ENCODE measurements at places on chromosomes 11 and 22.

DNA sequence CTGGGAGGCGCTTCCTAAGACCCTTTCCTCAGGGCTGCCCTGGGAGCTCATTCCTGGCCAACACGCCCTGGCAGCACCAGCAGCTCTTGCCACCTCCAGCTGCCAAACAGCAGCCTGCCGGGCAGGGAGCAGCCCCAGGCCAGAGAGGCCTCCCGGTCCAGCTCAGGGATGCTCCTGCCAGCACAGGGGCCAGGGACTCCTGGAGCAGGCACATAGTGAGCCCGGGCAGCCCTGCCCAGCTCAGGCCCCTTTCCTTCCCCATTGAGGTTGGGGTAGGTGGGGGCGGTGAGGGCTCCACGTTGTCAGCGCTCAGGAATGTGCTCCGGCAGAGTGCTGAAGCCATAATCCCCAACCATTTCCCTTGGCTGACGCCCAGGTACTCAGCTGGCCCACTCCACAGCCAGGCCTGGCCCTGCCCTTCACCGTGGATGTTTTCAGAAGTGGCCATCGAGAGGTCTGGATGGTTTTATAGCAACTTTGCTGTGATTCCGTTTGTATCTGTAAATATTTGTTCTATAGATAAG lies 7.6 kb downstream of the SLC39A13 start:
- peak; percentile 75 for DNase-seq

GRCh38 chr22:27833803-27834202 lies 32.2 kb upstream of the MN1 start:
- no peak for DNase-seq

DNA sequence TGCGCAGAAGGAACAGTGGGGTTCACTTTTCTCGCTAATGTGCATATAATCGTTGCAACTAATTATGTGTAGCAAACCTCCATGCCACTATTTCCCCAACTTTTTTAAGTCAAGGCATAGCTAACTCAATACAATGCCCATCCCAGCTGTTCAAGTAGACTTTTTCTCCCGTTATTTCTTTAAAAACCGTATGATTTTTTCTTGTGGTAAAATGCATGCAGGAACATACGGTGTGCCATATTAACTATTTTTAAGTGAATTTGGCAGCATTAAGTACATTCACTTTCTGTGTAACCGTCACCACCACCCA lies 2.8 kb upstream of the DUSP8 start:
- no peak for DNase-seq

DNA sequence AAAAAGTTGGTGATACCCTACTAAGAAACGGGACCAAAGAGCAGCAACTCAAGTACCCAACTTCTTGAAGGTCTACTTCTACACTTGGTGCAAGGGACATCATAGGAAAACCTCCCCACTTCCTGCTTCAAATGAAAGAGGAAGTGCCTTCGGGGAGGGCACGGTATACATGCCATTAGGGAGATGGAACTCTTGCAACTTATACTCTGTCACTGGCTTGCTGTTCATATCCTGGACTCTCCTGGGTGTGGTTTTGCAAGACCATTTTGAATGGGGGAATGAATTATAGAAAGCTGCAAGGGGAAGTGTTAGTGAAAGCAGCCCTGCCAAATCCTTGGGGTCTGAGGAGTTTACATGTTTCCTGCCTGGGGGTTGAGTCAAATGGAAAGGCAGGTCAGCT lies 41.9 kb downstream of the CSNK2A3 start:
- no peak for DNase-seq

DNA sequence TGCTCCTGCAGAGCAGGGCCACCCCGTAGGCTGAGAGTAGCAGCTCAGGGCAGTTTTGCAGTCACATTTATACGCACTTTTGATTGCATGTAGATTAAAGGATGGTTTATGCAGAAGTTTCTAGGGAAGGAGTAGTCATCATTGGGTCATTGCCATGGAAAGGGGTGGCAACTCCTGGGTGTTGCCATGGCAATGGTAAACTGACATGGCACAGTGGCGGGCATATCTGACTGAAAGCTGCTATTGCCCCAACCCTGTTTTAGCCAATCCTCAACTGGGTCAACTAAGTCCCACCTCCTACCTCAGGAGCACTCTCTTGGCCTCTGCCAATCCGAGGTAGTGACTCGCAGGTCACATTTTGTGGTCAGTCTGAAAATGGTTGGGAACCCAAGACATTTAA lies 2.4 kb upstream of the ARSA start:
- DNase-seq = no peak

GRCh38 chr22:50576070-50576469 lies 2.2 kb downstream of the CPT1B start:
- no peak for DNase-seq

GRCh38 chr11:124211321-124211720 lies 28.2 kb downstream of the OR10D3 start:
- no peak for DNase-seq

DNA sequence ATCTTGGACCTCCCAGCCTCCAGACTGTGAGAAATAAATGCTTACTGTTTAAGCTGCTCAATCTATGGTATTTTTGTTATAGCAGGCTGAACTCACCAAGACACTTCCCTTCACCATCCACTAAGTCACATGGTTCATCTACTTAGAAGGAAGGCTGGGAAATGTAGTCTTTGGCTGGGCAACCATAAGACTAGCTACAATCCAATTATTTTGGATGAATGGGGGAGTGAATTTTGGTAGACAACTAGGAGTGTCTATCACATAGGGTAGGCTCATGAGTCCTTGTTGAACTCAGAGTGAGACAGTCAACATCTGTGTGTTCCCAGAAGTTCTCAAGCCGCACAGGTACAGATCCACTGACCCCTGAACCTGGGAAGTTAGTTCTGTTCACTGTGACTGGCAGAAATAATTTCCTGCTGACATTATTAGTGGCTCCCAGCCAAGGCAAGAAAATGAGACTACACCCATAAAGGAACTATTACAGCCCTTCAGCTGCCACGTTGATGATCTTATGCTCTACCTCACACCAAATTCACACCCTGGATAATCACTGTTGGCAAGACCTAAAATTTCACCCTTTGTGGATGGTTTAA lies 3.1 kb upstream of the SLC35C1 start:
- no peak for DNase-seq

DNA sequence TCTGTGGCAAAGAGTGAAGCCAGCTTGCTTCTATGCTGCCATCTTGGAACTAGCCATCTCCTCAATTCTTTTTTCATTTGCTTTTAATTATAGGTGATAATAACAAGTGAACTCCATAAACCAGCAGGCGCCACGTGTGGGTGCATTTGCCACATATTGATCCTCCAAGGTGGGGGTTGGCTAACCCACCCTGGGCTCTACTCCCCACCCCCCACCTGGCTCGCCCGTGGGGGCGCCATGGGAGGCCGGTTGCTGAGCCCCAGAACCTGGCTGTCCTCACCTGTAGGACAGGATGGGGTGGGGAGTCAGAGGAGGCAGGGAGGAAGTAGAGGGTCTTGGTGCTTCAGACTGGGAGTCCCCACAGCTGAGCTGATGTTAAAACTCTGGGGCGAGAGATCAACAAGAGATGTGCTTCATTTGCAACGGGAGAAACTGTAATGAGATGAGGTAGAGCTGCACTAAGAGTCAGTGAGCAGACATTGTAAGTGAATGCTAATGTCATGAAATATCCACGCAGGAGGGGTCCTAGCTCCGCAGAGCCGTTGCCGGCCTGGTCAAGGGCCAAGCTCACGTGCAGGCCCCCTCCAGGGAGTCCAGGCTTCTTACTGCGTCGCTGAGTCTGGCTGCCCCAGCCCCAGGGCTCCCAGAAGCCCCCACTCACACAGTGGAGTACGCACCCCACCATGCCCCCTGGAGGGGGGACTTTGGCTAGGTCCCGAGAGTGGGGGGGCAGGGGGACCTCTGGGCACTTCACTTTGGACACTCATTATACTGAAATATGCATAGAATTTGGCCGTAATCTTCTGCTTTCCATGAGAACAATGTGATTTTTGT lies 59.4 kb downstream of the BRD1 start:
- DNase-seq = no peak

DNA sequence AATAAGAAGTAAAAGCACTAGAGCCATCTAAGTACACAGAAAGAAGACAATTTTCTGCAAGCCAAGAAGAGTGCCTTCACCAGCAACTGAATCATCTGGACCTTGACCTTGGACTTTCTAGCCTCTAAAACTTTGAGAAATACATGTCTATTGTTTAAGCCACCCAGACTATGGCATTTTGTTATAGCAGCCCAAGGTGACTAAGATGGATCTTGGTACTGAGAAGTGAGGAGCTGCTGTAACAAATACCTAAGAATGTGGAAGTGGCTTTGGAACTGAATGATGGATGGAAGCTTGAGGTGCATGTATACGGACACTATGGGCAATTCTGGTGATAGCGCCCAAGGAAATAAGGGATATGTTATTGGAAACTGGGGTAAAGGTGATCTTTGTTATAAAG lies 14.9 kb downstream of the CFAP300 start:
- DNase-seq = no peak

DNA sequence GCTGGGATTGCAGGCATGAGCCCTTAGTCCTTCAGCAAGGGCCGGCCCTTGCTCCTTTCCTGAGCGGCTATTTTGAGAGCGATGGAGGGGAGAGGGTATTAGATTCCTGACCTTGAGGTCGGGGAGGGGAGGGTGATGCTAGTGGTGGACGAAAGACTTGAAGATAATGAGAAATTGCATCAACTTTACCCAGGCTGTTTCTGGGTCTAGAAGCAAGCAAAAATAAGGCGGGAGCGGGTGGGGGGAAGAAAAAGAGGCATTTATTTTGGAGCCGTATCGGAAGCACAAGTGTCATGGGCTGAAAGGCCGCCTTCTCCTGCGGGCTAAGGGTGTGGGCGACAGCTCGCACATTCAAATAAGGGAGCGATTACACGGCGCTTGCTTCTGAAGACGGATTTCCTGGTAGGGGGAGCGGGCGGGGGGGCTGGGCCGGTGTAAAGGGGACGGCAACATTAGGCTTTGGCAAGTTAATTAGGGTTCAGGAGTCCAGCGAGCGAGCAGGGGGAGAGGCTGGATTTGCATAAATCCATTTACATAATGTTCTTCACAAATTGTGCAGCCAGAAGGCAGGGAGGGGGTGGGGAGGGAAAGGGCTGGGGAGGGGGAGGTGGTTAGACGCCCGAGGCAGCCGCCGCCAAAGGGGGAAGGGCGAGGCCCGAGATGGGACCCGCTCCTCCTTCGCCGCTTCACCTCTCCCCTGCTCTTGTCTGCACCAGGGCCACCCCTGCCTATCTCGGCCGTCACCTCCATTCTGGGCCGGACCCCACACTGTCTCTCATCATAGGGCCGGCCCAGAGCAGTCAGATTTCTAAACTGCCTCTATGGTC lies 245.9 kb downstream of the MIAT start:
- no peak for DNase-seq

GRCh38 chr11:131640320-131640719 lies 269.9 kb downstream of the NTM start:
- no peak for DNase-seq

- DNase-seq = no peak
Measured at GRCh38 chr11:34799848-34800247, 116.3 kb downstream of the APIP start.

- DNase-seq = no peak
Measured at GRCh38 chr22:20432244-20432686, 5.4 kb downstream of the SCARF2 start.

DNA sequence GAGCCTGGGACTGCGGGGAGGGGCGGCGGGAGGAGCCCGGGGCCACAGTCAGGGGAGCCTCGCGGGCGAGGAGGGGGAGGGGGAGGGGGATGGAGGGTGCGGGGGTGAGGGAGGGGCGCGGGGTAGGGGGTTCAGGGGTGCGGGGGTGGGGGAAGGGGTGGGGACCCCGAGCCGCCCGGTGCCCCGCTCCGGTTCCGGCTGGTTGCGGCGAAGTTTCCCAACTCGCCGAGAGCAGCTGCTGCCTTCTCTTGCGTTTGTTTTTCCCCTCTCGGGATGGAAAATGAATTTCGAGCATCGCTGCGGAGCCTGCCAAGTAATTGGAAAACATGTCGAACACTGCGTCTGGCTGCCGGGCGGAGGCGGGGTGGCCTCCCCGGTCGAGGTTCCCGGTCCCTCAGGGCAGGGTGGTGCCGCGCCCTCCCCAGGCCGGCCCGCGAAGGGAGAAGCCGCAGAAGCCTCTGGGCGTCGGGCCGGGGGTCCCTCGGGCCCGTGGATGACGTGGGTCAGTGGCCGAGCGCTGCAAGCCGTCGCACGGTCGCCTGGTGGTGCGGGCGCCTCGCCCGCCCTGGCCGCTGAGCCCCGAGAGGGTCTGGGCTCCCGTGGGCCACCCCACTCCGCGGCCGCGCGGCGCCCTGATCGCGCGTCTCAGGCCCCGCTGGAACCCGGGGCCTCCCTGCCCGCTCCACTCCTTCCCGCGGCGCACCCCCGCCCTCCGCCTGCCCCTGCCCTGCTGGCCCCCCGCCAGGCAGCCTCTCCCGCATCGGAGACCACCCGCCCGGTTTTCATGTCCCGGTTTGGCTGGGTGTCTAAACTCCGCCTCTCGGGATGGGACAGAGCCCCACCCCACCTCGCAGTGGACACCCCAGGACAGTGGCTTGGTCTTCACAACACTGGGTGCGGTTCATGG lies 12.1 kb downstream of the SPATA19 start:
- no peak for DNase-seq

- no peak for DNase-seq
Measured at GRCh38 chr11:122808478-122808869, 29.8 kb upstream of the CRTAM start.

Data from tibial nerve (tissue), 4 donors.